ENCODE measurements at places on chromosomes 4 and X.

DNA sequence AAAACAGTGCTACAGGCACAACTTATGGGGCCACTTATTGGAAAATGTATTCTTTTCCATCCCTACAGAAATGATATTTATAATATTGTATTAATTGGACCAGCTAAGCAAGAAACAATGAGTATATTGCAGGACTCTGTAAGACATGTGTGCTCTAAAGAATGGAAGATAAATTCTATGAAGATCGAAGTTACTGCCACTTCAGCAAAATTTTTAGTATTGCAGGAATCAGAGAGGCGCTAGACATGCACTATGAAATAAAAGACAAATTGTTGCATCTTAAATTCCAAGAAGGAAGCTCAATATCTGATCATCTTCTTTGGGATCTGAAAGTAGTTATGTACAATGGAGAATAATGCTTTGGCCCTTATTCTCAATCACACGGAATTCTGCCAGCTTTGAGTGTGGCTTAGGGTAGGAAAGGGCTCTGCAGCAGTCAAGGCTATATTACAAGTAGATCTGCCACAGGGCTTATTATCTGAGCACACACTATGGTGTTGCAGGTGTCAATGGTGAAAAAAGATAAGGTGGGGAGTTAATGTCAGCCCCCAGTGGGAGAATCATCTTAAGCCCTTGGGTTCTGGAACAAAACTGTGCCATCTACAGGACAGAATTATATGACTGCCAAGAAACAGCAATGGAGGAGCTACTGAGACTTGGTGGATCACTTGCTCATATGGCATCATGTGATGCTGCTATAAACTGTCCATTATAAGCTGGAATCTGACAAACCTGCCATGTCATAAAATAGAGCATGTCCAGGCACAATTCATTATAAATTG is 334.0 kb upstream of the NDST3 start:
- DNase-seq: peak; percentile 0

- no peak for DNase-seq
These were observed 67.7 kb upstream of the LRPAP1 start for GRCh38 chr4:3599951-3600350.

GRCh38 chr4:61194571-61194970 is 5.6 kb upstream of the ADGRL3 start:
- DNase-seq: no peak

DNA sequence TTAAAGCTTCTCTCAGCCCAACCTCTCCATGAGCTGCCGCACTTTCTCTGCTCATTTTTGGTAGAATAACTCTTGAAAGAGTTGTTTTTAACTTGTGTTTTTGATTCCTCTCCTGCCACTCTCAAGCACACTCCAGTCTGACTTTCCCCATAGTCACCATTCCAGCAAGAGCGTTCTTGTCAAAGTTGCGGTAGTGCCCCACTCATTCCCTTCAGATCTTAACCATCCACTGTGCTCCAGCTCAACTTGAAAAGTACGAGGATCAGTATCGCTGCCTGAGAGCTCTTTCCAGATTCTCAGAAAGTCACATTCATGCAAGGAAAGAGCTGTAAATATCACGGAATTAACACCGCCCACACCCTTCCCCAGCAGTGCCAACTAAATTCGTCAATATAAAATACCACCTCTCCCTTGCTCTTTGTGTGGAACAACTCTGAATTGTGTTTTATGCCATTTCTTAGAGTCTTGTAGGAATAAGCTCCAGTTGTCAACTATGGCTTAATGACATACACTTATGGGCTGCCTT is 59.7 kb upstream of the IL15 start:
- no peak for DNase-seq

DNA sequence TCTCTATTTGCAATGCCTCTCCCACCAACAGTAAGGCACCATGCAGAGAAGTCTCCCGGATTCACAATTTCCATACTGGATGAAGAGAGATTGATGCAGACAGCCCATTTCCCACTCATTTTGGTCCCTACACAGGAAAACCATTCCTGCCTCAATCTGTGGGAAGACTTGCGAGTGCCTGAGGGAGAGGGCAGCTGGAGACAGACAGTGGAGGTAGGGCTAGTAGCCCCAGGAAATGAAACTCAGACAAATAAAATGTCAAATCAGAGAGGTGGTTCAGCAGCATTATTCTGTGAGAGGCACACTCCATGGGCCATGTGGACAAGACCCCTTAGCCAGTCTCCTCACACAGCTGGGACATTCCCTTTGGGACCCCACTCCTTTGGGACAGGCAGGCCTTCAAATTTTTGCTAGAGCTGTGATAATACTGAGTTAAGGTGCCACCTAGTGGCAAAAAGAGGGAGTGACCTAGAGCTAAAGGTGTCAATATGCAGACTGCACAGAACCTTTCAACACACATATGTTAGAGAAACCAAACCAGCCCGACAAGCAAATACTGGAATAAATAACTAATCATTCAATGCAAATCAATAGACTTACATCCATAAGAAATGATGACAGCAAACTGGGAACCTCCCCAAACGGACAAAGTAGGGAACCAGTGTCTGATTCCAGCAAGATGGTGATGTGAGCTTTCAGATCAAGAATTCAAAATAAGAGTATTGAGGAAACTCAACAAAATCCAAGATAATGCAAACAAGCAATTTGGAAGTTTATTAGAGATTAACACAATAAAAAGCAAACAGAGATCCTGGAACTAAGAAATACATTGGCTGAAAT is 1865.3 kb upstream of the AGA start:
- DNase-seq: peak; percentile 51

Measured in activated CD4-positive, alpha-beta T cell treated with anti-CD3 and anti-CD28 coated beads, Interleukin-10, Interleukin-2, amounts not matched to agents 100 ng/mL and 50 ng/mL, durations not matched to agents 16 hours and 8 hours (primary cell).